ENCODE measurements at places on chromosomes 1 and 21.

DNA sequence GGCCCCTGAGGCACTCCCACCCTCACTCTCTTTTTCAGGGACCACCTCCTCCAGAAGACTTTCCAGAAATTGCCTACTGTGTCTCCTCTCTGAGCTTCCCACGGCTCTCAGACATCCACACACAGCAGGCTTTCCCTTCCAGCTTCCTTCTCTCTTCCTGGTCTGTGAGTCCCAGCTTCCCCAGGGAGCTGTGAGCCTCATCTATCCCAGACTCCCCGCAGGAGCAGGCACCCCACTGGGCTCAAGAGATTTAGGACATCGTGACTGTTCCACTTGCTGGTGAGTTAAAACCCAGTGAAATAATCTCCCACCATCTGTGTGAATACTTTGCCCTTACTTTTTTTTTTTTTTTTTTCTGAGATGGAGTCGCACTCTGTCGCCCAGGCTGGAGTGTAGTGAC is 22.0 kb upstream of the PRELP start:
- no peak for DNase-seq

- DNase-seq, result no peak
Measured at GRCh38 chr1:71242239-71242638, 161.4 kb upstream of the ZRANB2 start.

DNA sequence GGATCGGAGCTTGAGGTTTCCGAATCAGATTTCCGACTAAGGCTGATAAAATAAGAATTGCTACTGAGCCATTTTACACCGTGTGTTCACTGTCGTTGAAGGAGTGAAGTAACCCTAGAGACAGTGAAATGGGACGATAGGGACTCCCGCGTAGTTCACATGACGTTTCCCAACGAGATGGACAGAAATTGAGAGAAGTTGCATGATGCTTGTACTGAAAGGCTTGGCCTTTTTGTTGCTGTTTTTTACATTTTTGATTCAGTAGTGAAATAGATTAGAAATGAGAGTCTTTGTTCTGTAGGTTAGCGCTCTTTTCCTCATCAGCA is 1.2 kb downstream of the KHDRBS1 start:
- DNase-seq, result no peak

DNA sequence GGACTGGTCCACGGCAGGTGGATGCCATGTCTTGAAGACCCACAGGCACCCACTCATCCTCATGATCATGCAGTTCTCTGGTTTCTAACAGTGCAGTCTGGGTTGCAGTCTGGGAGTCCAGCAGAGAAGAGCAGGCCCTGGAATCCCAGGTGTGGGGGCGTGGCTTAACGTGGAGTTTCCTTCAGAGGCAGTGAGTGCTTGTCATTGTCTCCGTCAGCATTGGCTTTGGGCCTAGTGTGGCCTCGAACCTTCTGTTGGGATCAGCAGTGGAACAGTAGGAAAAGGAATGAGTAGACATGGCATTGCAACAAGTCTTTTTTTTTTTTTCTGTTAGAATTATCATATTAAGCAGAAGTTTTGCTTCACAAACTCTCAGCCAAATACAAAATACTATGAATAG is 12.8 kb downstream of the LGALS8 start:
- DNase-seq, result no peak

DNA sequence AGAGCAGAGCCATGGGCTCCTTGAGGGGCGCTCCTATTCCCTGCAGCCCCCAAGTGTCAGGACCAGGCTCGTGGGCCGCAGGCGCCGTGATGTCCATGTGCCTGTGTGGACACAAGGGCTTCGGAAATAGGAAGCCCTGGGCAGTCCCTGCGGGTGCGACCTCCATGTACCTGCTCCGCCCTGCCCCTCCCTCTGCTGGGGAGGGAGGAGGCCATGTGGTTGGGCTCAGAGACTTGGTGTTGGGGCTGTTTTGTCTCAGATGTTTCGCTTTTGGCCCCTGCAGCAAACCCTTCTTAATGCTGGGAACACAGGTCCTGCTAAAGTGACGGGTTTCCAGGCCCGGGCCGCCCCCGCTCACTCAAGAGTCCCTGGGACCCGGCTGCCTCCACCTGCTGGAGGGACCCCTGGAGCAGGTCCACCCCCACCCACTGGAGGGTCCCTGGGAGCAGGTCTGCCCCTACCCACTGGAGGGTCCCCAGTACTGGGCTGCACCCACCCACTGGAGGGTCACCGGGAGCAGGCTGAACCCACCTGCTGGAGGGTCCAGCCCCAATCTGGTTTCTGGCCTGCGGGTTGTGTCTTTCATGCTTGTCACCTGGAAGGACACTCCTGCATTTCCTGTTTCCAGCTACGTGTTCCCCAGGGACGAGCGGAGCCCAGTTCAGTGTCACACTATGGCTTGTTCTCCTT is 156.5 kb downstream of the PEX14 start:
- no peak for DNase-seq

DNA sequence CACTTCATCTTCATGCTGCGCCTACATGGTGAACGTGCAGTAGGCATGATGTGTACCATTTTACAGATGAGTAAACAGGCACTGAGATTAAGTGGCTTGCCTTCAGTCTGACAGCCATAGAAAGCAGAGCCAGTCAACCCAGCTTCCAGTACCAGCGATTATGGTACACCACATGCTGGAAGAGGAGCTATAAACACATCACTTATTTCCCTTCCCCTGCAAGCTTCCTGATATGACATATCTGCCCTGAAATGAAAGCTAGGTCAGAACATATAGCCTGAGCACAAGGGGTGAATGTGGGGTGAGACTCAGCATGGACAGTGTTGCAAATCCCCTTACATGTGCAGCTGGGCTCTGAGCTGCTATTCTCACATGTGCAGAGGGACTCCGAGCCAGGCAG is 33.8 kb upstream of the IL20 start:
- DNase-seq, result no peak

GRCh38 chr1:99629164-99629563 is 16.7 kb upstream of the PALMD start:
- no peak for DNase-seq

- DNase-seq, result no peak
Measured at GRCh38 chr1:175462301-175463017, 269.9 kb upstream of the KIAA0040 start.

DNA sequence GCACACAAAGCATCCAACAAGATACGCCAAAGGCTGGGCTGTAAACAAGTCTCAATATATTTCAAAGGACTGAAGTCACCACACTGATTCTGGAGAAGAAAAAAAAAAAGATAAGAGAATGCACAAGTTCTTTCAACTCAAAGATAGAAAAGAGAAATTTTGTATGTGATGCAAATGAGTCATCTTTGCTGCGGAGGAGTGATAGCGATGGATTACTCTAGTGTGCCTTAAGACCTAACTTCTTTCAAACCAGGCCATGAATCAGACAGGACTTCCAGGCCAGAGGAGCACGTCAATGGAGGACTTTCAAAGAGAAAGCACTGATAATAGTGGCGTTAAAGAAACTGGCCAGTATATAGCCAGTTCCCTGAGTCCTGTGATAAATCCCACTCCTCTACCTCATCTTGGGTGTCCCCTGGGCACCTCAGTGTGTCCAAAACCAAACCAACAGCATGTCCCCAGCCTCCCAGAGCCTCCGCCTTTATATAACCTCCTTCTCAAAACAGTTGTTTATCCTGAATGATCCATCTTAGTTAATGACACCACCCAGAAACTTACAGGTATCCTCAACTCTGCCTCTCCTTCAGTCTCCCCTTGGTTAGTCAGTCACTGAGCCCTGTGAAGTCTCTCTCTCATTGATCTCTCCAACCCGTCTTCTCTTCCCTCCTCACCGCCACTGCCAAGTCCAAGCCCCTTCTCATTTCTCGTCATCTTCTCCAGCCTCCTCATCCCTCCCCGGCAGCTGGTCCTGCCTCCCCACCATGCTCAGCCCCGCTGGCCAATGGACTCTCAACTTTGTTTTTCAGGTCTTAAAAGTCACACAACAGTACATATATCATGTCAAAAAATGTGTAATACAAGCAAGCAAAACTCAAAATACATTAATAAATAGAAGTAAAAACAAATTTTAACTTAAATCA is 47.2 kb upstream of the IFFO2 start:
- DNase-seq, result no peak

DNA sequence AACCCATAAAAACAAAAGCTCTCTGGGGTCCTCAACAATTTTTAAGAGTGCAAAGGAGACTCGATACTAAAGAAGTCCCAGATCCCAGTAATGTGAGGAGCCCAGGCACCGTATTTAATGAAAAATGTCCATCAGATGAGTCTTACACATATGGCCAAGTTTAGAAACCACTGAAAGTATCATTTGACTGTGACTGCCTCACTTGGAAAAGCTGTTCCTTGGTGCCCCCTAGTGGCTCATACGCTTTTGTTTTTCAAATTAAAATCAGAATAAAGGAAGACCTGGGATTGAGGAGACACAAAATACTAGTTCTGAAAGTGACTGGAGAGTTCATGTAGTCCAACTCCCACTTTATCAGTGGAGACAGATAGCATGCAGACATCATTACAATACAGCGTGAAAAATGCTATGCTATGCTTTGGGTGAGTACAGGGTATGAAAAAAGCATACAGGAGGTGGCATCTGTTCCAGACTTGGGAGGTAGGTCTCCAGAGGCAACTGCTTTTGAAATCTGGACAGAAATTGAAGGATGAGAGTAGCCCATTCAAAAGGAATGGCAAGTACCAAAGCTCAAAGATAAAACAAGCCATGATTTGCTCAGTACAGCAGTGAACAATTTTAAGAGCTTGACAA is 33.8 kb downstream of the GDAP2 start:
- peak; percentile 62 for DNase-seq

GRCh38 chr1:221947731-221948130 is 205.8 kb upstream of the DUSP10 start:
- DNase-seq, result no peak

DNA sequence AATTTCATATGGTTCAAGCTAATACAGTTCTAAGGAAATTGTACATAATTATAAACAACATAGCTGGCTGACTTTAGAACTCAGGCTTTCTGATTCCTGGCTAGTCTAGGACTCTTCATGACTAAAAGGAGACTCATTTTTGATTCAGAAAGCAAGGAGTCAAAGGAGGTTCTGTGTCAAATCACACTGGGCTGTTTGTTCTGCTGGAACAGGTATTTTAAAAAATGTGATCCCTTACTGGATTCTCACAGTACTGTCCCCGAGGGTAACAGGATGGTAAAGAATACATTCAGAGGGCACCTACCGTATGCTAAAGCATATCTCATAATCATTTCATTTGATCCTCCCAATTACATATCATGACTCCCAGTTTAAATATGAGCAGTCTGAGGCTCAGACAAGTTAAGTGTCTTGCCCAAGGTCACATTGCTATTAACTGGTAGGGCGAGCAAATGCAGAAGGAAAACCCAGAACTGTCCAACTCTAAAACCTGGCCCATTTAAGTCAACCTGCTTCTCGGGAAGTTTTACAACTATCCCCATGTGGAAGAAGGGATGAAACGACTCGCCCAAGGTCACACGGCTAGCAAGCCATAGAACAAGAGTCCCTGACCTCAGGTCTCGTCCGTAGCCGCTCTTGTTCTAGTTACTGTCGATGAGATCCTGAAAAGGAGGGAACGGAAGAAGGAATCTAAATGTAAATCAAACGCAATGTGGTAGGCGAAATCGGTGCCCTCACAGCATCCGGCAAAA is 675 bp downstream of the MYSM1 start:
- DNase-seq, result peak; percentile 30

Data from SW480 (cell line).